Posterior vena cava (tissue), 2 donors: ENCODE measurements at places on chromosomes 7 and 10. TPM values are rescaled to one million over a fixed set of nuclear protein-coding genes. Genes with fewer than 3 reads are reported as not detected.

The FGL2 gene
- total RNA-seq: 72.6 TPM

The IDE gene
- total RNA-seq: 40.1 TPM

The FAM13C gene
- total RNA-seq: 7.3 TPM

The WNT2 gene
- 1.00 TPM for total RNA-seq

The CUL2 gene
- 29.1 TPM for total RNA-seq

The BLVRA gene
- total RNA-seq: 63.0 TPM

The CPA1 gene
- total RNA-seq: 6.7 TPM

The TRIL gene
- total RNA-seq: 4.6 TPM

The TMEM130 gene
- total RNA-seq: 1.6 TPM

The TMUB1 gene
- total RNA-seq: 27.7 TPM

The MOGAT3 gene
- not detected for total RNA-seq
